ENCODE measurements at places on chromosomes 6 and 20.

DNA sequence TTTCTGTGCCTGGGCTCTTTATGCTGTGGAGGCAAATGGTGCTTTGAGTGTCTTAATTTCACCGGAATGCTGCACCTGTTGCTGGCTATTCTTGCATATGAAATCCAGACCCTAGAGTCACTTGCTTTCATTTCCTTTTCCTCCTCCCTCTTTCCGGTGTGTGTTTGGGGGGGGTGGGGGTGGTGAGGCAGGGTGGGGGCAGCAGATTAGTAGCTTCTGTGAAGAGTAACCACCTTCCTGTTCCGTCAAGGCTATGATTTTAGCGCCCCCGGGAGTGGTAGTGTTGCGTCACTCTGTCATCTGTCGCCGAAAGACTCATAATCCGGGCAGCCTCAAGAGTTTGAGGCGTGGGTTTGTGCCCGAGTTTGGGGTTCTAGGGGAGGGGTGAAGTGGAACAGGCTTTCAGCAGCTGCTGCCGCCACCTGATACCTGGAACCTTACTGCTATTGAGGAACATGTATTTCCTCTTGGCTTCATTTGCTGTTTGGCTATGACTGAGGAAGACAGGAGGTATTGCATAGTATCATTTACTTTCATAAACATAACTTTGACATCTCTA lies 49.1 kb downstream of the UTRN start:
- DNase-seq = peak; percentile 63

GRCh38 chr6:44782892-44783291 lies 395.4 kb downstream of the CDC5L start:
- DNase-seq = no peak

DNA sequence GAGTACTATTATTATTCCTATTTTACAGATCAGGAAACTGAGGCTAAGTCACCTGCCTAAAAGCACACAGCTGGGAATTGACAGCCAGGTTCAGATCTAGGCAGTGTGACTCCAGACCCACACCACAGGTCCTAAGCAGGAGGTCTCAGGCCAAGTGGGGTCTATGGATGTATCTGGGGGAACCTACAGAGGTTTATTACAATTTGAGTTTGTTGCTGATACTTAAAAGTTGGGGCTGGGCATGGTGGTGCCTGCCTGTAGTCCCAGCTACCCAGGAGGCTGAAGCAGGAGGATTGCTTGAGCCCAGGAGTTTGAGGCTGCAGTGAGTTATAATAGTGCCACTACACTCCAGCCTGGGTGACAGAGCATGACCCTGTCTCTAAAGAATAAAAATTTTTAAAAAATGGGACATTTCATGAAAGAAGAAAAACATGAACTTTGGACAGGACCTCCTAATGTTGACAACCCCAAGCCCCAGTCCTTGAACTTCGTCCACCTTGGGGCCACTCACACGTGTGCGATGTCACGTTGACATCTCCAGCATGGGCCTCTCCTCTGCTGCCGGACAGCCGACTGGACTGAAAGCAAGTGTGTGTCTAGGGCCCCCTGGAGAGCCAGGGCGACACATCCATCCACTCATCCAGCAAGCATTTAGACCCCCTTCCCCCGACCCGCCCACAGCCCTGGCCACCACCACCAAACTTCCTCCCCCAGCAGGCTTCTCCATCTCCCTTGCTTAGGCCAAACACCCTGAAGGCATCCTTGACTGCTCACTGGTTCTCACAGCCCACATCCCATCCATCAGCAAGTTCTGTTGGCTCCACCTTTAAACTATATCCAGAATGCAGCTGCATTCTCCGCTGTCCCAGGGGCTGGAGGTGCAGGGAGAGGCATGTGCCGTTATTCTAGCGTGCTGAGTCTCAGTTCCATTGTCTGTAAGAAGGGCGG lies 40.0 kb downstream of the NOL4L start:
- DNase-seq = no peak

DNA sequence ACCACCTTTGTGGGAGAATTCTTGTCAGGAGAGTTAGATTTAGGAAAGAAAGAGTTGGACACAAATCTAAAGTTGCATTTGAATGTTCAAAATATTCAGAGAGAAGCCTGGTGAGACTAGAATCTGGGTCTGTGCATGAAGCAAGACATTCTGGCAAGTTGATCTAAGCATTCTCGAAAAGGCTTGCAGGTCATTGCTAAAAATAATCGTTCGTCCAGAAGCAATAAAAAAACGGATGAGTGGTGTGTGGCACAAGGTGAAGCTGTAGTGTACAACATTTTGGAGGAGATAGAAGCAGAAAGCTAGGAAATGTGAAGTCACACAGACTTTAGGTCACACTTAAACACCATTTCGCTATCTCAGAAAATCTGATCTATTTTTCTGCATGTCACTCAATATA lies 114.9 kb upstream of the IFNGR1 start:
- no peak for DNase-seq

- no peak for DNase-seq
Observed at GRCh38 chr6:47718571-47718970, 20.2 kb downstream of the ADGRF4 start.

GRCh38 chr20:23008667-23009066 lies 26.4 kb upstream of the SSTR4 start:
- DNase-seq = no peak
